Muscle of back (tissue), 13 donors: ENCODE measurements at places on chromosomes 6 and 20. TPM values are rescaled to one million over a fixed set of nuclear protein-coding genes. Genes with fewer than 3 reads are reported as not detected.

- no peak for DNase-seq
Measured at GRCh38 chr6:70956191-70956450, 739 bp downstream of the B3GAT2 start.

- DNase-seq, result no peak
Measured at GRCh38 chr20:2822073-2822472, 5.9 kb downstream of the TMEM239 start.

GRCh38 chr6:120405947-120406346, 928.3 kb downstream of the TBC1D32 start:
- no peak for DNase-seq

Gene TOX2
- polyA plus RNA-seq, result 3.4 TPM

Gene OR2H1
- polyA plus RNA-seq, result not detected

Gene TBX18
- polyA plus RNA-seq, result 21.7 TPM
